ENCODE measurements at places on chromosomes 16 and 17. TPM values are rescaled to one million over a fixed set of nuclear protein-coding genes. Genes with fewer than 3 reads are reported as not detected.

- no peak for DNase-seq
- no peak overlapping the region for H3K27ac ChIP-seq
- H3K27me3 ChIP-seq, result no peaks in the 10 kb centered on the region
- H3K4me1 ChIP-seq, result no peaks in the 10 kb centered on the region
- H3K36me3 ChIP-seq, result peaks cover 33% of the 10 kb centered on the region
Measured at GRCh38 chr17:21299981-21300600, 15.6 kb downstream of the MAP2K3 start.

- H3K4me3 ChIP-seq, result peak within 1 kb of the TSS; percentile 71
- H3K36me3 ChIP-seq, result peaks cover 2% of the 10 kb centered on the region
- peak within 1 kb of the TSS; percentile 87 for H3K27ac ChIP-seq
- H3K27me3 ChIP-seq, result no peaks in the 10 kb centered on the region
- peak; percentile 84 for DNase-seq
Measured at GRCh38 chr17:17303010-17303846, at the start of gene NT5M. Gene NT5M, plus strand, starts transcription at chr17:17303373. Its CDS starts 178 bp downstream, at chr17:17303551.

GRCh38 chr16:19841184-19841583 is 43.5 kb downstream of the GPRC5B start:
- H3K27me3 ChIP-seq, result no peaks in the 10 kb centered on the region
- H3K4me3 ChIP-seq, result no peak overlapping the region
- H3K4me1 ChIP-seq, result no peaks in the 10 kb centered on the region
- no peaks in the 10 kb centered on the region for H3K36me3 ChIP-seq
- DNase-seq, result no peak

DNA sequence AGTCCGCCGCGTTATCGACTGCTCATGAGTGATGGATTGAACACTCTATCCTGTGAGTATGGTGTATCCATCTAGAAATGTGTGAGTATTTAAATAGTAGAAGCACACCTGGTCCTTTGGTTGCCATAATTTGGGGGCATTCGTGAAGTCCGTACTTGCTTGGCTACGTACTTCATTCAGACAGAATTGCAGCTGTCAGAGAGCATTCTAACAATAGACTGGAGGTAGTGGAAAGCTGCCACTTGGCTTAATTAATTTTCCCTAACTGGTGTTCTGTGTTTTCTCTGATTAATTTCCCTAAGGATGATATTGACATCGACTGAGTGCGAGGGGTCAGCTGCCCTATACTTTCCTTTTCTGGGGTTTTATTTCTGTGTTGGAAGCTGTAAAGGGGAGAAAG is 14.1 kb downstream of the RPA1 start:
- DNase-seq, result no peak
- no peaks in the 10 kb centered on the region for H3K27me3 ChIP-seq
- no peaks in the 10 kb centered on the region for H3K4me1 ChIP-seq
- no peak overlapping the region for H3K4me3 ChIP-seq
- no peak overlapping the region for H3K27ac ChIP-seq

Gene TNFRSF17
- not detected for total RNA-seq

GRCh38 chr17:30210366-30210765 is 25.1 kb downstream of the SLC6A4 start:
- peaks cover 9% of the 10 kb centered on the region for H3K27me3 ChIP-seq
- no peak for DNase-seq
- no peak overlapping the region for H3K27ac ChIP-seq
- no peaks in the 10 kb centered on the region for H3K36me3 ChIP-seq
- no peaks in the 10 kb centered on the region for H3K4me1 ChIP-seq

Gene SHPK
- 15.0 TPM for total RNA-seq

GRCh38 chr17:14926526-14927122 is 338.5 kb downstream of the PMP22 start:
- no peak overlapping the region for H3K27ac ChIP-seq
- peaks cover 12% of the 10 kb centered on the region for H3K27me3 ChIP-seq
- no peaks in the 10 kb centered on the region for H3K36me3 ChIP-seq
- peak; percentile 67 for DNase-seq
- no peak overlapping the region for H3K4me3 ChIP-seq

GRCh38 chr16:89354325-89354724 is 136.0 kb downstream of the ANKRD11 start:
- H3K27me3 ChIP-seq, result no peaks in the 10 kb centered on the region
- H3K36me3 ChIP-seq, result peaks cover 39% of the 10 kb centered on the region
- H3K4me1 ChIP-seq, result peaks cover 92% of the 10 kb centered on the region
- no peak for DNase-seq
- no peak overlapping the region for H3K27ac ChIP-seq

DNA sequence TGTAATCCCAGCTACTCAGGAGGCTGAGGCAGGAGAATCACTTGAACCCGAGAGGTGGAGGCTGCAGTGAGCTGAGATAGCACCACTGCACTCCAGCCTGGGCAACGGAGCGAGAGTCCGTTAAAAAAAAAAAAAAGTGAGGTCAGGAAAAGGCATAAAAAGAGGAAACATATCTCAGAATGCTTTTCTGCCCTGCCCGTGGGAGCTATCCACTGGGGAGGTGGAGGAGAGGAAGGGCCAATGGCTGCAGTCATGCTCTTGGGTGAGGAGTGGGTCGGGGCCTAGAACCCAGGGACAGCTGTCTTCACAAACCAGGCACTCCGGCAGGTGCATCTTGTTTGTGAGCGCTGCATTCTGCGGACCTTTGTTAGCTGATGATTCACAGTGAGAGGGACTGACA is 60.0 kb upstream of the CDC42EP4 start:
- H3K27ac ChIP-seq, result no peak overlapping the region
- H3K4me1 ChIP-seq, result no peaks in the 10 kb centered on the region
- no peaks in the 10 kb centered on the region for H3K27me3 ChIP-seq
- DNase-seq, result no peak

DNA sequence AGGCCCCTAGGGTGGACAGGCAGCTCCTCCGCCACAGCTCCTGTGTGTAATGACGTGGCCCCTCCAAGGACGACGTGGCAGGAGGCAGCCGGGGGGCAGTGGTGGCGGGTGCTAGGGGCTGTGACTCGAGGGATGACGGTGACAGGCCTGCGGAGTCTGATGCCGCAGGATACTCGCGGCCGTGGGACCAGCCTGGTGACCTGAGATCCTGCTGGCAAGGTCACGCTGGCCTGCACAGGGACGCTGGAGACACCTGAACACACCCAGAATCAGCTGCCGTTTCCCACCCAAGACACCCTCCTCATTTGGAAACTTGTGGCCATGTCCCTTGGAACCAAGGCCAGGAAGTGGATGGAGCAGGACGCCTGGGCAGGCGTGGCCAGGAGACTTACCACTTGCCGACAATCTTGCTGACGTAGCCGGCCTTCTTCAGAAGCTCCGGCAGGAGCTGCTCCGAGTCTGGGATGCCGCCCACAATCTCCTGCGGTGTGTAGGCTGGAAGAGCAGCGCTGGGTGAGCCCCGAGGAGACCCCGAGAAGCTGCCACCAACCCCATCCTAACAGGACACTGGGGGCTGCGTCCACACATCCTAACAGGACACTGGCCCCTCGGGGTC is 16.0 kb downstream of the GALNS start:
- no peak overlapping the region for H3K4me3 ChIP-seq
- H3K36me3 ChIP-seq, result peaks cover 3% of the 10 kb centered on the region
- no peak overlapping the region for H3K27ac ChIP-seq
- no peaks in the 10 kb centered on the region for H3K4me1 ChIP-seq
- no peaks in the 10 kb centered on the region for H3K27me3 ChIP-seq

Gene TVP23C
- total RNA-seq, result 6.2 TPM

Gene HSPB9
- 0.11 TPM for total RNA-seq

GRCh38 chr17:302300-302698 is 50.3 kb downstream of the RPH3AL start:
- no peaks in the 10 kb centered on the region for H3K36me3 ChIP-seq
- H3K4me1 ChIP-seq, result no peaks in the 10 kb centered on the region
- H3K27me3 ChIP-seq, result no peaks in the 10 kb centered on the region
- DNase-seq, result no peak

DNA sequence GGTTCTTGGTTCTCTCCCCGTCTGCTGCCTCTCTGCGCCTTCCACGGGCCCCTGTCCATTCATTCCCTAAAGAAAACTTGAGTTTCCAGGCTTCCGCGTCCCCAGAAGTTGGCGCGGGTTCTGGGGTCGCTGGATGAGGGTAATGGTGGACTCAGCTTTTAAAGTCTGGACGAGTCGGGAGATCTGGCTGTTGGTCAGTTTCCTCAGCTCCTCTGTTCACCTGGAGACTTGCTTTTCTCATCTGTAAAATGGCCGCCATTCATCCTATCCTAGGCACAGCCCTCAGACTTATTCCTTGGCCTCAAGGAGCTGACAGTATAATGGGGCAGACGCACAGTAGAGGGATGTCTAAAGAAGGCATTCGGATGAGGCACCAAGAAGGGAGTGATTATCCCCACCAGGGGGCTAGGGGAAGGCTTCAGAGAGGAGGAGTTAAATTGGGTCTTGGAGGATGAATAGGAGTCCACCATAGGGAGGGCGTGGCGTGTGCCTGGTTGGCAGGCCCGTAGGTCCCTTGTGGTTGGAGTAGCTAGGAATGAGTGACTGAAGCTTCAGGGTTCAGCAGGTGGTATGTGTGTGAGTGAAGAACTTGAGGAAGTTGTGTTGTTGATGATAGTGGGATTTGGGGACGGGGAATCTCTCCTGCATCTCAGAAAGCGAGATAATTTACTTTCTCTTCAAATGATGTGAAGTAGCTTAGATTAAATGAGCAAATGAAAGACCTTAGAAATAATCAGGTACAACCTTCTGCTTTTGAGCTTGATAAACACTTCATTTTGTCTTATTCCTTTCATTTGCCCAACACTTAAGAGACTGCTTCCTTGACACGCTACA is 652 bp downstream of the VPS35L start:
- H3K36me3 ChIP-seq, result peaks cover 4% of the 10 kb centered on the region
- H3K4me1 ChIP-seq, result peaks cover 20% of the 10 kb centered on the region
- H3K27ac ChIP-seq, result peak overlapping the region; percentile 87
- H3K4me3 ChIP-seq, result peak overlapping the region; percentile 86
- no peaks in the 10 kb centered on the region for H3K27me3 ChIP-seq

DNA sequence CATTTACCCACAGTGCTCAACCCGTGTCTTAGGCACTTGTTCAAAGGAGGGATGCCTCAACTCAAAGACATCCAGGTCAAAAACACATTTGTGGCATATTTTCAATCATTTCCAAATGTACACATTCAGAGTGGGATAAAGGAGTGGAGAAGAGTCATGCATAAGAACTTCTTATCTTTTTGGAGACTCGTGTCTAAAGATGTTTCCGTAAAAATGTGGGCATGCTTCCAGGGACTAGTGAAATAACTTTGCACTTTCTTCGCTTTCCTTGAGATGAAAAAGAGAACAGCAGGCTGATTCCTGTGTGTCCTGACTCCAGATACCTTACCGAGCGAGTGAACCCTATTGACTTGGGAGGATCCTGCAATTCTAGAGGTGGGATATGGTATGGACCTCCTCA is 256.6 kb upstream of the KCNJ16 start:
- no peaks in the 10 kb centered on the region for H3K27me3 ChIP-seq
- no peak overlapping the region for H3K27ac ChIP-seq
- H3K4me3 ChIP-seq, result no peak overlapping the region
- no peaks in the 10 kb centered on the region for H3K4me1 ChIP-seq

Gene KCNAB3
- total RNA-seq, result 6.6 TPM

DNA sequence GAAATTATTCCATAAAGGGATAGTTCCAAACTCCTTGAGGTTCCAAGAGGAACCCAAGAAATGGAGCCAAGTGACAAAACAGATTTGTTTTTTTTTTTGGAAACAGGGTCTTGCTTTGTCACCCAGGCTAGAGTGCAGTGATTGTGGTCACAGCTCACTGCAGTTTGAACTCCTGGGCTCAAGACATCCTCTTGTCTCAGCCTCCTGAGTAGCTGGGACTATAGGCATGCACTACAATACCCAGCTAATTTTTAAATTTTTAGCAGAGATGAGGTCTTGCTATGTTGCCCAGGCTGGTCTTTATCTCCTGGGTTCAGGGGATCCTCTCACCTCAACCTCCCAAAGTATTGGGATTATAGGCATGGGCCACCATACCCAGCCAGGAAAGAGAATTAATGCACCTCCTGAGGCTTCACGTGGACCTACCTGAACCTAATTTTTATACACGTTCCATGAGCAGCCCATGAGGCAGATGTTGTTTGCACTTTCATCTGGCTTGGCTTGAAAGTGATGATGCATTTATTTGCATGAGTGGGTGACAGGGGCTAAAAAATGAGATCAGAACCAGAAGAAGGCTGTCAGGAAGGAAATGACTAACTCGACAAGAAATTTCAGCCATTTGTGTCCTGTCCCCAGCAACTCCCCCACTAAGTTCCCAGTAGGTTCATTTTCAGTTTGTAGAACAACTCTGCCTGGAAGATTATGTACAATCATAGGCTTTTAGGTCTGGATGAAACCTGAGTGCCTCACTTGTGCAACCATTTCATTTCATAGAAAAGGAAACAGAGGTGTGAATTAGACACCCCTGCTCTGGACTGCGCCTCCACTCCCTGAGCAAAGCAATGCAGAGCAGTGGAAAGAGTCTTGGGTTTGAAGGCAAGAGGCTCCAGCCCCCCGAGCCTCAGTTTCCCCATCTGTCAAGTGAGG is 10.3 kb upstream of the IRF8 start:
- peak; percentile 61 for DNase-seq
- peaks cover 31% of the 10 kb centered on the region for H3K27me3 ChIP-seq
- H3K27ac ChIP-seq, result peak overlapping the region; percentile 77
- H3K4me3 ChIP-seq, result peak overlapping the region; percentile 7

Gene TBC1D3K
- total RNA-seq, result not detected

GRCh38 chr16:57624806-57625500 is 3.5 kb upstream of the ADGRG1 start:
- no peak overlapping the region for H3K27ac ChIP-seq
- H3K4me3 ChIP-seq, result no peak overlapping the region
- H3K27me3 ChIP-seq, result peaks cover 11% of the 10 kb centered on the region

Gene COL1A1
- total RNA-seq, result 0.70 TPM

Gene NPW
- 2.8 TPM for total RNA-seq

- DNase-seq, result peak; percentile 42
- H3K4me3 ChIP-seq, result no peak overlapping the region
- H3K36me3 ChIP-seq, result no peaks in the 10 kb centered on the region
- no peaks in the 10 kb centered on the region for H3K27me3 ChIP-seq
- H3K27ac ChIP-seq, result no peak overlapping the region
- H3K4me1 ChIP-seq, result no peaks in the 10 kb centered on the region
Measured at GRCh38 chr16:85648805-85649204, 35.7 kb downstream of the GSE1 start.

DNA sequence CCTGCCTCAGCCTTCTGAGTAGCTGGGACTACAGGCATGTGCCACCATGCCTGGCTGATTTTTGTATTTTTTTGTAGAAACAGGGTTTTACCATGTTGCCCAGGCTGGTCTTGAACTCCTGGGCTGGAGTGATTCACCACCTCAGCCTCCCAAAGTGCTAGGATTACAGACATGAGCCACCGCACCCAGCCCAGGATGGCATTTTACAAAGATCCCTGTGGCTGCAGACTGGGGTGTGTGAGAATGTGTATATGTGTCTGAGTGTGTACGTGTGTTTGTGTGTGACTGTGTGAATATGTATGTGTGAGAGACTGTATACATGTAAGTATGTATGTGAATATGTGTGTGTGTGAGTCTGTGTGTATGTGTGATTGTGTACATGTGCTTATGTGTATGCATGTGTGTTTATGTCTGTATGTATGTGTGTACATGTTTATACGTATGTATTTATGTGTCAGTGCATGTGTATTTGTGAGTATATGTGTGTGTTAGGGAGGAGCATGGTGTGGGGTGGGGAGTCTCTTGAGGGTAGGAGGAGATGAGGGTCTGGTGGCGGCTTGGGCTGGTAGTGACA is 17.0 kb downstream of the RPTOR start:
- H3K4me1 ChIP-seq, result peaks cover 22% of the 10 kb centered on the region
- H3K27me3 ChIP-seq, result no peaks in the 10 kb centered on the region
- no peak overlapping the region for H3K4me3 ChIP-seq
- no peak overlapping the region for H3K27ac ChIP-seq
- no peak for DNase-seq
